ENCODE measurements at places on chromosomes 3 and 15.

GRCh38 chr15:66961901-66962300, 103.5 kb upstream of the SMAD3 start:
- no peak for DNase-seq

DNA sequence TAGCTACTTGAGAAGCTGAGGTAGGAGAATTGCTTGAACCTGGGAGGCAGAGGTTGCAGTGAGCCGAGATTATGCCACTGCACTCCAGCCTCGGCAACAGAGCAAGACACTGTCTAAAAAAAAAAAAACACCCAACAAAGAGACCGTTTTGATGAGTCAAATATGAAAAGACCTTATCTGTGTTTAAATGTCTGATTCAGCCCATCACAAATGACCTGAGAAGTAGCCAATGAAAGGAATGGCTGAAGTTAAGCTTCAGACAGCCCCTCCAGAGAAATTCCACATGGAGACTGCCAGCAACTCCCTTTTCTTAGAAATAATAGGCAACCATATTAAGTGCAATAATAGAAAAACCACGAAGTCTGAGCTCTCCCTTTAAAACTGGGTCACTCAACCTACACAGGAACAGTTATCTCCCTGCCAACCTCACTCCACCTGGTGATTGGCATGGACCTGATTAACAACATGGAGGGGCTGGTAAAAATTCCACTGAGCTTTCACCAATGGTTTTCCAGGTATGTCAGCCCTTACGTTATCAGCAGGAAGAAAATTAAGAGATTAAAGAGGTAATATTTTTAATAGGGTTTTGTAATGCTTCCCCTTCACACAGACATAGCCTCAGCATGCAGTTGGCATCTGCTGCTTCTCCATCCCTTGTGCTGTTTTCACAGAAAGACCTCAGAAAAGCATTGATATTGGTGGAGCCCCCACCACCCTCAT, 238.1 kb upstream of the STT3B start:
- peak; percentile 9 for DNase-seq

- DNase-seq: peak; percentile 81
Measured at GRCh38 chr3:36650271-36650671, 114.1 kb downstream of the DCLK3 start.

DNA sequence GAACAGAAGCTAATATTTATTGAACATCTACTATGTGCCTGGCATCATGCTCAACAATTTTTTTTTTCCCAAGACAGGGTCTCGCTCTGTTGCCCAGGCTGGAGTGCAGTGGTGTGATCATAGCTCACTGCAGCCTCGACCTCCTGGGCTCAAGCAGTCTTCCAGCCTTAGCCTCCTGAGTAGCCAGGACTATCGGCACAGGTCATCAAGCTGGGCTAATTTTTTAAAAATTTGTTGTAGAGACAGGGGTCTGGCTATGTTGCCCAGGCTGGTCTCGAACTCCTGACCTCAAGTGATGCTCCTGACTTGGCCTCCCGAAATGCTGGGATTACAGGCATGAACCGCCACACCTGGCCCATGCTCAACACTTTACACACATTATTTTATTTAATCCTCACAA, 35.7 kb upstream of the CILP start:
- no peak for DNase-seq
